ENCODE measurements at places on chromosomes 5 and 9.
A peak's percentile ranks its signal among the peaks of the same experiment; 100 is the strongest.

DNA sequence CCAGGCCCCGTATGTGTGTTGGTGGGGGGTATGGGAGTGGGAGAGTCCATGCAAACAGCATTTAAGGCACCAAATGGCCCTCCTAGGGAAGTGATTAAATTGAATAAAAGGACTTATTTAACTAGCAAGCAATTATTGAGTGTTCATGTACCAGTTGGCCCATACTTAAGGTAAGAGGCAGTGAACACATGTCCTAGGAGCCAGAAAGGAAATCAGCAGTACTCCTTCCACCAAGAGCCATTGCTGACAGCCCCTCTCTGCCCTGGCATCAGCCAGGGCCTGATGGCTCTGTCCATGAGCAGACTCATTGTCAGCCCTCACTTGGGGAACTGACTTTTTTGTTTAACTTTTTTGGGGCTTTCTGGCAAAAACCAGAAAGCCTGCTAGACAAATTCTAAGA, 10.4 kb upstream of the SHROOM1 start:
- no peak for DNase-seq

DNA sequence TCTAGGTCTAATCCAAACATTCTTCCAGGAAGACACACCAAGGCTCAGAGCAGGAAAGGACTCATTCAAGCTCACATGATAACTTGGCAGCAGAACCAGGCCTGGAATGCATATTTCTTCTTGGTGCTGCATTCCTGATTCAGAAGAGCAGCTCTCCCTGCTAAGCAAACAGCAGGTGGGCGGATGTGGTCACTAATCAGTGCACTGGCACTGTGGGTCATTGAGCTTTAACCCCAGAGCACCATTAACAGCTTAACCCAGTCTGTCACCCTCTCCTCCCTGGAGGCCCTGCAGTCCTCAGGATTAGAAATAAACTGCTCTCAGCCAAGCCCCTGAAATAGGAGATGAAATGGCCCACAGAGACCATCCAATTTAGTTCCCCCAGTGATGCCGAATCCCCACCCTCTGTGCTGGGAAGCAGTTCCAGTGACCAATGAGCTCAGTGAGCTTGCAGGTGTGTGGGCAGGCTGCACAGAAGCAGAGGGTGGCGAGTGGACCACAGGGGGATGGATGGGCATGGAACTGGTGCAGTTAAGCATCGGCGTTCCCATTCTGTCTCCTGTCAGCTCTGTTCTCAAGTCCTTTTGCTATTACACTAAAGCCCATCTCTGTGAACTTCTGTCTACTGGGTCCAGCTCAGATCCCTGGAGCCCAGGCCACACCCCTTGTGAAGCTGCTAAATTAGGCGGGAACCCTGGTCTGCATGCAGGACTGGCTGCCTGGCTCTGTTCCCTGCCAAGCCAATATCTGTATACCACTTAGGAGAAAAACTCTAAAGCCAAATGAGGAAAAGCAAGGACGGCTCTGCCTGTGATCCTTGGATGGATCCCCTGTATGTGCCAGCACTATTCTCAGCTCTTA, 16.6 kb upstream of the MEGF9 start:
- DNase-seq = peak; percentile 90

DNA sequence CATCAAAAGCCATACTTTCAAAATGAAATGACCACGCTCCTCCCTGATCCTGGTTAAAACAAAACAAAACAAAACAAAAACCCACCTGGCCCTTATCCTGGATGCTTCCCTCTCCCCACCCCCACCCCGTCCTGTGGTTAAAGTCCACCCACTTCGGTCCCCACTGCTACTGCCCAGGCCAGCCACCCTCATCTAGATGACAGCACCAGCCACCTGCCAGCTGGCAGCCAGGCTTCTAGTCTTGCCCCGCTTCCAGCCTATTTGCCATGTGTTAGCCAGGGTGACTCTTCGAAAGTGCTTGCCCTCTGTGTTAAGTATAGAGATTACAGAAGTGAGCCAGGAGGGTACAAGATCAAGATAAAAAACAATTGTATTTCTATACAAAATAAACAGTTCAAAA, 27.5 kb upstream of the NCS1 start:
- no peak for DNase-seq

DNA sequence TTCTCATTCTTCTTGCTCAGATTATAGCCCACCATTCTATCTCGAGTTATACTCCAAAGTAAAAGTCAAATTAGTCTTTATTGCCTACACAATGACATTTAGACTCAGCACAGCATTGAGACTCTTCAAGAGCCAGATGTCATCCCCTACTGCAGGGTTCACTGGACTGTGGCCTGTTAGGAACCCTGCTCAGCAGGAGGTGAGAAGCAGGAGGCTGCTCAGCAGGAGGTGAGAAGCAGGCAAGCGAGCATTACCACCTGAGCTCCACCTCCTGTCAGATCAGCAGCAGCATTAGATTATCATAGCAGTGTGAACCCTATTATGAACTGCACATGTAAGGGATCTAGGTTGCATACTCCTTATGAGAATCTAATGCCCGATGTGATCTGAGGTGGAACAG, 12.7 kb upstream of the LIFR start:
- no peak for DNase-seq

DNA sequence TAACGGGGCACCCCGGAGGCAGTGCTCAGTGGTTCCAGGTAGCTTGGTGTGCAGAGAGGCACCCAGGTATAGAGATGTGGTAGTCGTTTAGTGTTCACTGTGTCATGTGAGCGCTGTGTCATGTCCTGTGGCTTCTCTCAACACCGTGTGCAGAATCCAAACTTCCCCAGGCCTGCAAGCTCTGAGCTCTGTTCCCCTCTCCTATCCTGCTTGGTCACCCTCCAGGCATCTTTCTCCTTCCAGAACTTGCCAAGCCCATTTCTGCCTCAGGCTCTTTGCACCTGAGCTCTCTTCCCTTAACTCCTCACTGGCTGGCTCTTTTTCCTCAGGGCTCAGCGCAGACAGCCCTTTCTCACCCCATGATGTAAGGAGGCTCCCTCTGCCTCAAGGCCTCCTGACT, 64.8 kb downstream of the CARTPT start:
- no peak for DNase-seq

GRCh38 chr5:177099422-177100093, 12.8 kb downstream of the FGFR4 start:
- no peak for DNase-seq

DNA sequence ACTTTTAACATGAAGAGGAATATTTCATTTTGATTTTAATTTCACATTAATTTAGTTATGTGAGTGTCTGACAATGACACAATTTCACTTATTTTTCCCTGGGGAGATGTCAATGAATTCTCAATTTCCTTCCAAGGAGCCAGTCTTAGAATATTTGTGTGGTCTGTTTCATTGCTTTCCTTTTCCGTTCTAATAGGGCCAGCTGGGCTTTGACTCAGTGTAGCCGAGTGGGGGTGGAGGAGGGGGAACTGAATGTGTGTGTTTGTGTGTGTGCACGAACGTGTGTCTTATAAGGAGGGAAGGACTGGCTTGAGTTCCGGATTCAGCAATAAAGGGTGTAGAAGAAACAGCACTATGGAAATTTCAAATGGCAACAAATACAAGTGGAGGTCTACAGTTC, 100.0 kb downstream of the BASP1 start:
- DNase-seq = no peak

Measured in T47D (cell line).